ENCODE measurements at places on chromosomes 12 and 14. TPM values are rescaled to one million over a fixed set of nuclear protein-coding genes. Genes with fewer than 3 reads are reported as not detected.

DEPDC4 gene
- total RNA-seq = 1.4 TPM

ATP2A2 gene
- total RNA-seq = 2,008 TPM

MLF2 gene
- total RNA-seq = 188 TPM

VAMP1 gene
- 2.1 TPM for total RNA-seq

FAM186B gene
- 0.47 TPM for total RNA-seq

BAZ1A gene
- 28.3 TPM for total RNA-seq

KCNMB4 gene
- total RNA-seq = 0.65 TPM

PRB2 gene
- total RNA-seq = not detected

AQP6 gene
- total RNA-seq = not detected

DNAJC22 gene
- not detected for total RNA-seq

SELPLG gene
- 2.0 TPM for total RNA-seq

AVPR1A gene
- 1.6 TPM for total RNA-seq

LMNTD1 gene
- not detected for total RNA-seq

TSHR gene
- total RNA-seq = 0.60 TPM

VTI1B gene
- total RNA-seq = 89.7 TPM

SLCO1B3 gene
- total RNA-seq = not detected

CRACR2A gene
- 1.3 TPM for total RNA-seq

RFLNA gene
- 1.1 TPM for total RNA-seq

MANSC4 gene
- not detected for total RNA-seq

LPAR5 gene
- total RNA-seq = 0.44 TPM

OVCH1 gene
- 0.13 TPM for total RNA-seq

RNASE7 gene
- total RNA-seq = 0.15 TPM

RAB21 gene
- total RNA-seq = 180 TPM

ZC2HC1C gene
- total RNA-seq = 4.6 TPM

KLRC2 gene
- total RNA-seq = not detected

CD163L1 gene
- 0.80 TPM for total RNA-seq

All from psoas muscle (tissue), 8 donors.